Fibroblast of skin of right biceps (primary cell): ENCODE measurements at places on chromosomes 16 and 17.

GRCh38 chr17:38442548-38442947 is 14.3 kb downstream of the ARHGAP23 start:
- peak; percentile 29 for DNase-seq

- DNase-seq = no peak
Observed at GRCh38 chr17:40071313-40072039, 8.7 kb downstream of the THRA start.

- DNase-seq = no peak
Observed at GRCh38 chr16:84960942-84961341, 50.4 kb downstream of the ZDHHC7 start.

- no peak for DNase-seq
Observed at GRCh38 chr16:86996081-86996480, 321.1 kb downstream of the C16orf95 start.

DNA sequence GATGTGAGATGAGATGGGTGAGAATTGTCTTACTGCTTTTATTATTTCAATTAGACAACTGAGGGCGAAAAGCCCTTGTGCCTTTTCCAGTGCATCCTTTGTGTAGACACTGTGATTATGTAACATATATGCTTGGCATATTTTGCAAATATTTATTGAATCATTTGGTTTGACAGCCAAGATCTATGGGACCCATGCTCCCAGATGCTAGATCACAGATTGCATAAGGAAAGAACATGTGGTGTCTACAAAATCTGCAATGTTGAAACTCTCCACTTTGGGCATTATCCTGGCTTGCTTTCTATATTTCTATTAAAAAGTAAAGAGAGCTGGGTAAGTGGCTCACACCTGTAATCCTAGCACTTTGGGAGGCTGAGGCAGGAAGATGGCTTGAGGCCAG is 4.8 kb upstream of the COG1 start:
- no peak for DNase-seq

DNA sequence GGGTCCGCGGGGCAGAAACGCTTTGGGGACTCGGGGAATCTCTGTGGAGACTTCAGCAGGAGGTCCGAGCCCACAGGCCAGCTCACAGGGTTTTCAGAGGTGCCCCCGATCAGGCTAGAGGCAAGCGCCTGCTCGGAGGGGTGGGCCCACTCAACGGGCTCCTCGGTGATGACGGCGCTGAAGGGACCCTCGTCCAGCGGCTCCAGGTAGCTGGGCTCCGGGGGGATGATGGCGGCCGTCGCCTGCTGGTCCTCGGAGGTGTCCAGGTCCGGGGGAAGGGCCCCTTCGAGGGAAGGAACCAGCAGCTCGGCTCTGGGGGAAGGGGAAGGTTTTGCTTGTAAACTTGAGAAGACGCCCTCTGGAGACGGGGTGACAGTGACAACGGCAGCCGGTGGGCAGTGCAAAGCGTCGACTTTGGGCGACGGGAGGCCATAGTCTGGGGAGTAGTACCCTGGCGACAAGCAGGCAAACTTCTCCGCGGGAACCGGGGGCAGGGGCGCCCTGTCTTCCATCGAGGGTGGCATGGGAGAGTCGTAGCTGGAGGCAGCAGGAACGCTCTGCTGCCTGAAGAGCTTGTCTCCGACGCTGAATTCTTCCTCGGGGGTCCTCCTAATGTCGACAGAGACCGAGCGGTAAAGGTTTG is 63.2 kb downstream of the ZNF778 start:
- no peak for DNase-seq

- DNase-seq = no peak
Observed at GRCh38 chr16:49348408-49349176, 25.0 kb upstream of the C16orf78 start.

DNA sequence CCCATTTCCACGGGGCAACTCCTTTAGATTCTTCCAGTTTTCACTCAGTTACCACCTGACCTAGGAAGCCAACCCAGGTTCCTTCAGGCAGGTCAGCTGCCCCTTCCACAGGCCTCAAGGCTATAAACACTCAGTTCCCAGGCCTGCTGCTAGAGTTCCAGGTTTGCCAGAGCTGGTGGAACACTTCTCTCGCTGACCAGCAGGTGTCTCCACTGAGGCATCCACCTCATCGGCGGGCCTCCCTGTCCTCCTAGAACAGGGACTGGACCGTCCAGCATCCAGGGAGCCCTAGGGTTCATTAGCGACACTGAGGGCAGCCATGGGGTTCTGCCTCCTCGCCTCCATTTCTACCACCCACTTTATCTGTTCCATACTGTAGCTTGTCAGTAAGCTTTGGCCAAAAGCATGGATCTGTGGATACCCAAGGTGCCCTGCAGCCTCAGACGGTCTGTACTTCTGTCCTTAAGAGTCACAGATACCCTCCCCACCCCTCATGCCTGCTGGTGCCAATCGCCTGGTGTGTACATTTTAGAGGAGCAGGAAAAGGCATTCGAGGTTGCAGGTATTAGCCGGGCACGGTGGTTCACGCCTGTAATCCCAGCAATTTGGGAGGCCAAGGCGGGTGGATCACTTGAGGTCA is 29.0 kb downstream of the PIMREG start:
- peak; percentile 62 for DNase-seq

GRCh38 chr17:43033948-43034881 is 9.2 kb downstream of the RND2 start:
- DNase-seq = no peak

- no peak for DNase-seq
Observed at GRCh38 chr16:10813099-10813455, 5.5 kb downstream of the TVP23A start.

- DNase-seq = peak; percentile 74
Observed at GRCh38 chr17:10614536-10615155, 42.5 kb downstream of the MYH3 start.

- no peak for DNase-seq
Observed at GRCh38 chr16:85765767-85766166, 14.9 kb upstream of the C16orf74 start.

DNA sequence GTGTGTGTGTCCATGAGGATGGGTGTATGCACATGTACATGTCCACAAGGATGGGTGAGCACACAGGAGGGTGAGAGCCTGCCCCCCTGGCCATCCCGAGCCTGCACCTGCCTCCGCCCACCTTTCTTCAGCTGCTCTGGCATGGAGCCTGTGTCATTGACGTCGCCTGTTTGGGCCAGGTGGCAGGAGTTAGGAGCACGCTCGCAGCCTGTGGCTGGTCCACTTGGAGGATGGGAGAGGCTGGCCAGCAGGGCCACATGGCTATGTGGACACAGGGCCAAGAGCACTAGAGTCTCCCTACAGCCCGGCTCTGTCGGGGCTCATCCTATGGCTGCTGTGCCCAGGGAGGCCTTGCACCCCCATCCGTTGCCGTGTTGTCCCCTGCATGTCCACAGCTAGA is 21.4 kb downstream of the BAHCC1 start:
- DNase-seq = no peak

DNA sequence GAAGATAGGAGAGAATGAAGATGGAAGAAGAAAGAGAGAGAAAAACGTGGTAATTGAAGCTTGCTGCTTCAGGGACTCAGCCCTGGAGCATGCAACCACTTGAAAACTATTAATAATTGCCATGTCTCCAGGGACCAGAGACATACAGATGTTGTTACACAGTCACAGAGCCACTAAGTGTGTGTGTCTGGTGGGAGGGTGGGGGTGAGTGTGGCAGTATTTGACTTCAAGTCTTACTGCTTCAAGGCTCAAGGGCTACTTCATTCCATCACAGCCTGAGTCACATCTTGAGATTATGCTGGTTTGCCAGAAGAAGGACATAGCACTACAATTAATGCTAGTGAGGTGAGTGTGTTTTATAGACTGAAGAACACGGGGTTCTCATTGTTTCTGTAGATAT is 202.2 kb downstream of the CDH8 start:
- peak; percentile 20 for DNase-seq

DNA sequence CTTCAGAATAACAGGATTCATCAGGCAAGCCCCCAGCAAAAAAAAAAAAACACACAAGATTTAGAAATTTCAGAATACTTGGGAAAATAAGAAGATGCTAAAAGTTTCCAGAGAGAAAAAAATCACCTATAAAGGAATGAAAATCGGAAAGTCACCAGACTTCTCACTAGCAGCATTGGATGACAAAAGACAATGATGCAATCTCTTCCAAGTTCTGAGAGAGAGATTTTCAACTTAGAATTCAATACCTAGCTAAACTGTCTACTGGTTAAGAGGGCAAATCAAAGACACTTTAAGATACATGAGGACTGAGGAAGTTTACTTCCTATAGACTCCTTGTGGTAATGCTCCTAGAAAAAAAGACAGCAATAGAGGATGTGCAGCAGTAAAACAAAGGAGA is 23.9 kb upstream of the TNS4 start:
- no peak for DNase-seq

- no peak for DNase-seq
Observed at GRCh38 chr16:85606904-85607303, 6.2 kb upstream of the GSE1 start.

GRCh38 chr16:55668340-55669281 is 12.8 kb downstream of the SLC6A2 start:
- peak; percentile 34 for DNase-seq

DNA sequence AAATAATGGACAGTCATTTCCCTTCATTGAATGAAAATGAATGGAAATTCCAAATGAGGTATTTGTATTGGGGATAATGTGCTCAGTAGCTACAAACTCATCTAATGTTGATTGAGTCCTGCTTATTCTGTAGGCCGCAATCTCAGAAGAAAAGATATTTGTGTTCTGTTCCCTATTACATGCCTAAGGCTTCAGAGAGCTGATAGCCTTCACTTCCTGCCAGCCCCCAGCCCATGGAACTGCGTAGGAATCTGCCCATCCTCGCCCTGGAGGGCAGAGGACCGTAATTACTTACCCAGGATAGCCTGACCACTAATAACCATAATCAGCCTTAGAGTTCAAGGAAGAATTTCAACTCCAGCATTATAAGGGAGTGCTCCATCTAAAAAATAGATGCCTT is 17.9 kb upstream of the SNTB2 start:
- DNase-seq = no peak

DNA sequence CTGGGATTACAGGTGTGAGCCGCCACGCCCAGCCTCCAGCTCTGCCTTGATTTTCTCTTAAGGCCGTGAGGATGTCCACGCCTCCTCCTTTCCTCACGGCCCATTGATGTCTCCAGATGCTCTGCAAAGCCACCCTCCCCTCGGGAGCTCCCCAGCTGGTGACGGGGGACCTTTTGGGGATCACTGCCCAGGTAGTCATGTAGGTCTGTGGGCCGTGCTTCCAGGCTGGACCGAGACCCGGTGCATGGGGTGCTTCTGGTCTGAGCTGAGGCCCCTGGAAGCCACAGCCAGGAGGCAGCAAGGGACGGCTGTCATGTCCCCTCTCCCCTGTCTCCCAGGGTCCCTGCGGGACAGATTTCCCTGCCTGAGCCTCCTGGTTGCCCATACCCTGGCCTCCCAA is 277.8 kb downstream of the SEC14L1 start:
- DNase-seq = no peak

DNA sequence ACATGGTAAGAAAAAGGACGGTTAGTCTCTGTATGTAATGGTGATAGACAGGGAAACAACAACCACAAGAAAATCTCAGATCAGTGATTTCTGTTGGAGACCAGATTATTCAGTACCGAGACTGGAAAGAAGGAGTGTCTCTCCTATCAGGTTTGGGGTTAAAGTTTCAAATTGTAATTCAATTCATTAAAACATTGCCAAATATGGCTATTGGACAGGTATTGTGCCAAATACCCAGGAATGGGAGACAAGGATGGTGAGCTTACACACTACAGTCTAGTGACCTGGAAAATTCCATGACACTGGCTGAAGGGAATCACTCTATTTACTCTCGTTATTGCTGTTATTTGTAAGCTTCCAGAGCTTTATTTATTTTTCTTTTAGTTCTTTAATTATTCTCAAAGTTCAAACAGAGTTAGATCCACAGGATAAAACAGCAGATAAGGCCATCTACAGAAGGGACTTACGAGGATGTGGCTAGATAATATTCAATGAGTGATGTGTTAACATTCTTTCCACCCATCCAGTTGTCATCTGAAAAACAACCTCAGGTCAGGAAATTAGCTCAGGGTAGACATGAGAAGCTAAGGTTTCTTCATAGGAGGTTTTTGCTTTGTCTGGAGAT is 25.1 kb upstream of the MMD start:
- no peak for DNase-seq

DNA sequence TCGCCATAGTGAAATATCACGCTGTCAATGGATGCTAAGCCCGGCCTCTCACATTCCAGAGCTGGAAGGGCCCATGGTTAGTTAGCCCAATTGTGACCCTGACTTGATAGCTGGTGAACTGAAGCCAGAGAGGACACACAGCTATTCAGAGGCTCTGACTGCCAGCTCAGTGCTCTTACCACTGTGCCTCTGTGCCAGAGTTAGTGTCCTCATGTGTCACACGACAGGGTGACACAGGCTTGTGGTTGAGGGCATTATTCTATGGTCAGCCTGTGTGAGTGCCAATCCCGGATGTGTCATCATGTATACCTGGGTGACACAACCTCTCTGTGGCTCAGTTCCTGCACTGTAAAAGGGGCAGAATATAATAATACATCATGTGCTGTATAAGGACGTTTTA is 2.5 kb upstream of the MT1X start:
- DNase-seq = no peak

DNA sequence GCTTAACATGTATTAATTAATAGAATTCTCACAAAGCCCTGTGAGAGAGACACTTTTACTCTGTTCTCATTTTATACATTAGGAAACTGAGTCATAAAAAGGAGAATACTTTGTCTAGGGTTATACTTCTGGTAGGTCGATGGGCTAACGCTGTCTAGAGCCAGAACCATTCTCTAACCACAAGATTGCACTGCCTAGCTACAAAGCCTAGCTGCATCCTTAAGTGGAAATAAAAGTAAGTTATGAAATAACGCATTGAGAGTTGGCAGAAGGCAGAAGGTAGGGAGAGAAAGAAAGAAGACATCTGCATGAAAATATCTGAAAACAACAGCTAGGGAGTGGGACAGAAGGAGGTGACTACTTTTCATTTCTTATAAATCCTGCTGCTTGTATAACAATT is 33.2 kb downstream of the IRX6 start:
- DNase-seq = no peak

DNA sequence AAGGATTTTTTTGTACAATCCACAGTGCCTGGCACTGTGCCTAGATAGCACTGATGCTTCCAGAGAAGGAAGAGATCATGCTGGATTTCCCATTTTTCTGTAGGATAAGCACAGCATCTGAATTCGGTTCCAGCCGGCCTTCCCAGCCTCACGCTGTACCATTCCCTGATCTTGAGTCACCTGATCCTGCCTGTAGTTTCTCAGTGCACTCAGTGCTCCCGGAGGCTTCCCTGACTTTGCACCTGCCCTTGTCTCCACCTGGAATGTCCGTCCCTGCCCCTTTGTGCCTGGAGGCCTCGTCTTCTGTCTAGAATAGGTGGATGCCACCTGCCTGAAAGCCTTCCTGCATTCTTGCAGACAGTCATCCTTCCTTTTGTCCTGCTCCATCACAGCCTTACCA is 179.9 kb downstream of the CCDC182 start:
- DNase-seq = no peak

DNA sequence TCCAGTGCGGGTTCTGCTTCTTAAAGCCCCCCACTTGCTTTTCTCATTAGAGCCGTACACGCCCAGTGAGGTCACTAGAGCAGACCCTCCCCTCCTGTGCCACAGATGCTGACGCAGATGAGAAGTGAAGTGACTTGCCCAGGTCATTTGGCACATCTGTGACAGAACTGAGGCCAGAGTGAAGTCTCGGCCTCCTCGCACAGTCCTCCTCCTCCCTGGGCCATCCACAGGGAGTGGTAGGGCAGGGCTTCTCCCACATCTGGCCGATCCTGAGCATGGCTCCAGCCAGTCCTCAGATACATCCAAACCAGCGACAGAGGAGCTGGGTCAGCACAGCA is 15.3 kb upstream of the TBX2 start:
- no peak for DNase-seq
